Stimulated activated CD8-positive, alpha-beta memory T cell treated with anti-CD3 and anti-CD28 coated beads, Interleukin-2, amount 100 ng/mL, for 48 hours (primary cell): ENCODE measurements at places on chromosomes 12 and 14.

DNA sequence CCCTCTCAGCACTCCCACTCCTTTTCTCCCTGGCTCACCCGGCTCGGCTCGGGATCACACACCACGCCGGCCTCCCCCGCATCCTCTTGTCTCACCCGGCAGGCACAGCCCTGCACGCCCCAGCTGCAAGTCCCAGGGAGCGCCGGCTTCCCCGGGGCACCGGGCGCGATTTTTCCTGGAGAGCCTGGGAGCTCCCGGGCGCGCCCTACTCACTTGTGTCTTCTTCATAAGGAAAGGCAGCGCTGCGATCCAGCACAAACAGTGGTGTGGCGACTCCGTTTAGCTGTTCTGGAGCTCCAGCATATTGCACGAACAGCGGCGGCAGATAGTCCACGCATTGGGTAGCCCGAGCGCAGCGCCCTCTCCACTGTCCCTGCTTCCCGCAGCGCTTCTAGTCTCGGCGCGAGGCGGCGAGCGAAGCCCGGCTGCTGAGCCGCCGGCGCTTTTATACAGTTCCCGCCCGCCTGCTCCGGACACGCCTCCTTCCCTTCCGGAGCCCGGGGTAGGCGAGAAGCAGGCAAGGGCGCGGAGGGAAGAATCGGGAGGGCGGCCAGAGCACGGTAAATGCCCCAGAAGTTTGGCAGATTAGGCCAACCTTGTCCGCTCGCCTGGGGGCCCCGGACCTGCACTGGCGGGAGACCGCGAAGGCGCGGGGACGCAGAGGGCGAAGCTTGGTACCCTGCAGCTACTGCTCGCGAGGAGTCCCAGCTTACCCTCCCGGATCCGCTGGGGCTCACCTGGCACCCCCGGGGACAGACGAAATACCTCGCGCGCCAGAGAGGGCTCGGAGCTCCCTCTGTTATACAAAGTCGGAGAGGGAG lies at the start of gene KITLG:
TSS of gene KITLG (minus strand) at position 421 of the 821 bp plus-strand sequence. CDS start at position 228, 193 bp downstream.
- peak; percentile 13 for DNase-seq

DNA sequence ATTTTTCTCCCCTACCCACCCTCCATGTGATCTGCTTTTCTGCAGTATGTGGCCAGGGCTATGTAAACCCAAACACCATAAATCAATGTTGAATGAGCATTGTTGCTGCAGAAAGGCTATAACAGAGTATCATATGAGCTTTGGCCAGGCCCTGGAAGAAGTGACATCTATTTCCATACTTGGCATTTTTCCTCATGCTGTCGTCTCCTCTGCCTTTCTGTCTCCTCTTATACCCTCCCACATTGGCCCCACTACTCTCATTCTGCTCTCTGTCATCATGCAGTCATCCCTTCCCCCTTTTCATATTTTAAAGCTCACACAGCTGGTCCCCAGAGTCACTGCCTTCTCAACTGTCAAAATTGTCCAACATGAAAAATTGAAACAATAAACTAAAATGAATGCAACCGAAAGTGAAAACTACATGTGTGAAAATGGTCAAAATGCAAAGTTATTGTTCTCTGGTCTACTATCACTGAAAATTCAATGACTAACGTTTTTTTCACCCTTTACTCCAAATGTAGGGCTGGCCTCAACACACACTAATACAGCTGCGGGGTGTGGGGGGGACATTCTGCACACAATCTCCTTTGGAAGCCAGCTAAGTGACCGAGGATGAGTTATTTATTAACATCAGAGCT lies 290.7 kb upstream of the TMPO start:
- DNase-seq: no peak

DNA sequence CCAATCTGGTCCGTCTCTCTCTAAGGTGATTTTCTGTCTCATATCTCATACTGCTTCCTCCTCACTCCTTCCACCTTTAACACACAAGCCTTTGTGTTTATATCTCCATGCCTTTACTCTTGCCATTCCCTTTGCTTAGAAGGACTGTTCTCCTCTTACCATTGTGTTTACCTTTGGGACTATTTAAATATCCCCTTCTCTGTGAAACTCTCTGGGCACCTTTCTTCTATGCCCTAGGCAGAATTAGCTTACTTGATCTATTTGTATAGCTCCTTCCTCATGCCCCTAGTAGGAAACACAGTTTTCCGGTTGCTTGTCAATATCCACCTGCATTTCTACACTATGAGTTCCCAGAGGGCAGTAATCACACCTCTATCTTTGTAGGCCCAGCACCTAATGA lies 3.9 kb upstream of the AMHR2 start:
- DNase-seq: no peak

GRCh38 chr12:52506858-52507715 lies 13.1 kb downstream of the KRT5 start:
- no peak for DNase-seq

DNA sequence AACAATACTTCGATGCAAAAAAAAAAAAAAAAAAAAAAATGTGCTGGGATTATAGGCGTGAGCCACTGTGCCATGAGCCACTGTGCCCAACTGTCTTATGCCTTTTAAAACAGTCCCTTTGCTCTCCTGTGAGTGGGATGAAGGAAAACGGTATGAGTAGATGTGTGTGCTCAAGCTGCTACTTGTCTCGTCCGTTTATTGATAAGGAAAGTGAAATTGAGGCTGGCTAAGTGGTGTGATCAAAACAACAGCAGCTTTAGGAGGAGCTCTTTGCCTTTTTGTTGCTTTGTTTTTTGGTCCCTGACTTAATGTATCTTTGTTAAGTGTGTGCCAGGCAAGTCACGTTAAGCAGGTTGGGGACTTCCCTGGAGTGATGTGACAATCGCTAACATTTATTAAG lies 275.9 kb downstream of the TMEM132C start:
- DNase-seq: no peak

GRCh38 chr14:103396463-103396862 lies 11.2 kb downstream of the MARK3 start:
- no peak for DNase-seq

- DNase-seq: no peak
Observed at GRCh38 chr14:104908303-104908702, 16.4 kb upstream of the PLD4 start.

- no peak for DNase-seq
Observed at GRCh38 chr12:125113789-125114188, 48.6 kb downstream of the AACS start.

DNA sequence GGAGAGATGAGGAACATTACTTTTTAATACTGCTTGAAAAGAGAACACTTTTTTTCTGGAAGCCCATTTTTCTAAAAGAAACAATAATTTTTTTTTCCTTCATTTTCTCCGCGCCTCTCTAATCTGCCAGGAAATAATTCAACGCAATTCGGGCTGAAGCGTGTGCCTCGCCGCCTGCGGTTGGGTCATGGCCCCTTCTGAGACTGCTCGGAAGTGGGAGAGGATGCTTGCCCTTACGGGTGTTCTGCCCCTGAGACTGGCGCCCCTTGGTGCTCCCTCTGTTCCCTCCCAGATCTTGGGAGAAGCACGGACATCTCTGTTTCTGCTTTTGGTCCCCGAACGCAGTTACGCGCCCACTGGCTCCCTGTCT lies 332 bp upstream of the TBC1D30 start:
- no peak for DNase-seq

DNA sequence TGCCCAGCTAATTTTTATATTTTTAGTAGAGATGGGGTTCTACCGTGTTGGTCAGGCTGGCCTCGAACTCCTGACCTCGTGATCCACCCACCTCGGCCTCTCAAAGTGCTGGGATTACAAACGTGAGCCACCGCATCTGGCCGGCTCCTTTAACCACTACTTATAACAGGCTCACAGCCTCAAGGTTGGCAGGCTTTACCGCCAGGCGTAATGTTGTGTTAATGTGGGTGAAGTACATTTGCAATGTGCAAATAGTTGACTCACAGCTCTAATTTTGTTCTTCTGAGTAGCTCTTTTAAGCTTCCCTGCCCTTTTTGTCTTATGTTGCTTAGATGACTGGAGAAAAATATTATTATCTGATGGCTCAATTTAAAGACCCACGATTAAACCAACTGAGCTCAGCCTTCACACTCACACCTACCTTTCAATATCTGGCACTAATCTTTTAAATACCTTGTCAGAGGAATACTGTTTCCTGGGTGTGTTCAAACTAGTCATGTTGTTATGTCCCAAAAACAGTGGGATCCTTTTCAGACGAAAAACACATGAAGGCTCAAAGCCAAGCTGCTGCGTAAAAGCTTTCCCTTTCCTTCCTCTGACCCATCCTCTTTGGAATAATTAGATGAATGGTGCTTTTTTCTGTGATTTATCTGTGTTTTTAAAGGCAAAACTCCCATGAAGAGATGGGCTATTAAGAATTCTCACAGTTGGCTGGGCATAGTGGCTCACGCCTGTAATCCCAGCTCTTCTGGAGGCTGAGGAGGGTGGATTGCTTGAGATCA lies 57.2 kb upstream of the USP44 start:
- no peak for DNase-seq

GRCh38 chr12:44817687-44818086 lies 58.4 kb downstream of the NELL2 start:
- DNase-seq: no peak

GRCh38 chr12:23446746-23447145 lies 502.7 kb downstream of the SOX5 start:
- no peak for DNase-seq

GRCh38 chr12:49673446-49674317 lies 33.5 kb downstream of the FMNL3 start:
- DNase-seq: no peak

GRCh38 chr14:54116198-54116885 lies 159.7 kb upstream of the BMP4 start:
- no peak for DNase-seq

GRCh38 chr12:115146453-115146852 lies 462.5 kb upstream of the TBX3 start:
- DNase-seq: no peak

DNA sequence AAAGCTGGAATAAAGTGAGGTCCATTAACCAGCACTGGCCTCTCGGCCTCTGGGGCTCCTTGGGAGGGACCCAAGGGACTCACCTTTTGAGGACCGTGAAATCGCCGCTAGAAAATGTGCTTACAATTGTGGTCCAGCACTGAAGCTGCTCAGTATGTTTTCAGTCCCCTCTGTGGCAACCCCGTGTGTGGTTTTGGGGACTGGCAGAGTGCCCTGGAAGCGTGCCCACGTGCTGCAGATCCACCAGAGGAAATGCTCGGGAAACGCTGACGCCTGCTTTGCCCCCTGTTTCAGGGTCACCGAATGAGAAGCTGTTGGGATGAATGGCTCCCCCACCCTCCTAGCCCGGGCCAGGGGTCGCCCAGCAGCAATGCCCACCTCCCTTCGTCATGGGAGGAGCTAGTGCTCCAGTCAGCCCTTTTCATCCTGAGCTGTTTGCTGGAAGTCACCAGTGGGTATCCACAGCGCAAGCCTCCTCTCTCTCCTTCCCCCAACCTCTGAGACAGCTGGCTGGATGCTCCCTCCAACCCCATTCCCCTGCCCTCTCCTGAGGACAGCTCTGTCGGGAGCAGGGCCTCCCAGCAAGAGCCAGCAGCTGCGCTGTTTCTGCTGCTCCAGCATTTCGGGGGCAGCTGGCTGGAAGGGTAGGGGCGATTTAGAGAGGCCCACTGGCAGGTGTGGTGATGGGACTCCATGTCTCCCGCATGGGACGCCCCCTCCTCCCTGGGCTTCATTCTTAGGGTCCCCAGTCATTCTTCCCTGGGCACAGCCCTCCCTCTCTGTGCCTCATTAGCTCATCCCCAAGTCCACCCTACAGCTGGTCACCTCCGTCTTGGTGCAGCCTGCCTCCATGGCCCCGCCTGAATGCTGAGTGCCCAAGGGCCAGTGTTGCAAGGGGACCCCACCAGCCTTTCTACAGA lies 33.2 kb upstream of the PPP1R13B start:
- DNase-seq: no peak

DNA sequence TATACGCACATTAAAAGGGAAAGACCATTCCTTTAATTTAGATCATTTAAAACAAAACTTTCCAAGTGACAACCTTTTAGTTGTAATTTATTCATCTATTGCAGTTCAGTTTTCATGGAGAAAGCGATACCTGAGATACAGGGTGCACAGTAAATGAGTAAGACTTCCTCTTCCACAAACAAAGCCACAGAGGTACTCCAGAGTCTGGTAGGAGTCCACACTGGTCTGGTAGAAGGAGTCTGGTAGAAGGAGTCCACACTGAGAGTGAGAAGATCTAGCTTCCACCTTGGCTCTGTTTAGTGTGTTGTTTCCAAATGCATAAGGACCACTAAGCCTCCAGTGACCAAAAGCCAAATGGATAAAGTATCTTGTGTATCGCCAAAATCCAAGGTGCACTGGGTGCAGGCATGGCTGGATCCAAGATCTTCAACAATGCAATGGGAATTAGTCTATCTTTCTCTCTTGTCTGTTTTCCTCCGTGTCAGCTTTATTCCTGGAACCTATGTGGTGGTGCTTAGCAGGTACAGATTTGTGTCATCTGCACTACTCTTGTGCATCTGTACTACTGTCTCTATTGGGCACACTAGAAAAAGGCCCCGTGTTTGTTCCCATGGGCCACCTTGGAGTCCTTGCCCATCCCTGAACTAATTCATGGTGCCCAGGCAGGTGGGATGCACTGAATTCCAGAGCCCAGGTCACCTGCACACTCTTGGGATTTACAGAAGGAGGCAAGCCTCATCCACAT lies 331.1 kb downstream of the BCL11B start:
- no peak for DNase-seq
